ENCODE measurements at places on chromosomes 3 and 15. TPM values are rescaled to one million over a fixed set of nuclear protein-coding genes. Genes with fewer than 3 reads are reported as not detected.
A peak's percentile ranks its signal among the peaks of the same experiment; 100 is the strongest.

DNA sequence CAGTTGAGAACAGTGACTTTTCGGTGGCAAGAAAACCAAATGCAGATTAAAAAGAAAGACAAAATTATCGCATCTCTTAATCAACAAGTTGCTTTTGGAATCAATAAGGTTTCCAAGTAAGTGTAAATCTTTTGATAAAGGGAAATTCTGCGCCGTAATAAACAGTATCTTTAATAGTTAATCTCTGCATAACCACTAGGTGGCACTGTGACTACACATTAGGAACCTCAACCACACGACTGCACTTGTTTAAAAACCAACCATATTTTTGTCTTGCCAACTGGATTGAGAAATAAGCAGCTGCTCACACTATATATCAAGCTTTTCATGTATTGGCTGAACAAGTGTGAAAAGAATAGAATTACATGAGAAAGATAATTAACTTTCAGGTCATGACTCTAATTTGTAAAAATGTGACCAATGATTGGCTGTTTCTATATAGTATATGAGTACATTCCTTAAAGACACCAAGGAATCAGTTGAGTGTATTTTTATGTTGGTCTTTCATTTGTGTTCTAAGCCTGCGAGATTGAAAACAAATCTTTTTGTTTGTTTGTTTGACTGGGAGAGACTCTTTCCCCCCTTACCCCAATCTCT, 72.7 kb downstream of the DZIP3 start:
- peak; percentile 58 for DNase-seq

DNA sequence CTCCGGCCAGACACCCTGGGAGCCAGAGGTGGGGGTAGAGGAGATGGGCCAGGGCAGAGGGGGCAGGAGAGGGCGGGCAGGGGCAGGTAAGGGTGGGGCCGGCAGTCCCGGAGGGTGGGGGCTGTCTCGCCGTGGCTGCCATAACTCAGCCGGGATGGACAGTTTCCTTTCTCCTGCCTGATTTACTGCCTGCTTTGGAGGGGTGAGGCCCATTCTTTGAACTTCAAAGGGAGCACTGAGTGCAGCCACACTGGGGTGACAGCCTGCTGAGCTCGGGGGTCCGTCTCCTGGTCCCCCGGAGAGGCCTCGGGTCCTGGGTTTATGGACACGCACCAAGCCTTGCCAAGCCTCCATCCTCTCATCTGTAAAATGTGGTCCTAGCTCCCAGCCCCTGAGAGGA, 135.4 kb downstream of the FBLN2 start:
- DNase-seq = no peak

DNA sequence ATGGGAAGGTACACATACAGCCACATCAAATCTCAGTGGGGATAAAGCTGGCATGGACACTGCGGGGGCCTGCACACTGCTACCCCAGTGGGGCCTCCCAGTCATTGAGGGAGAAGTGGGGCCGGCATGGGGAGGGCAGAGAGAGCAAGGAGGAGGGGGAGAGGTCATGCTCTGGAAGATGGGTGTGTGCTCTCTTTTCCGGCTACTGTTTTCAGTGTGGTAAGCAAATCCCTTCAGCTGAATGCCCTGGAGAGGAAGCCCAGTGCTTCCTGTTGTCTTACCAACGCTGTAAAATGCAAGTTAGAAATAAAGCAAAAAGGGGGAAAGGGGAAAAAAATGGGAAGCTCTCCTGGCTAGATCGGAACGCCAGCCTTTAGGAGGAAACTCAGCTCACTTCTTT, 30.8 kb downstream of the NRROS start:
- no peak for DNase-seq

- DNase-seq = no peak
Measured at GRCh38 chr15:93088981-93089726, at the start of gene RGMA. RGMA (minus strand) TSS chr15:93089211; CDS start chr15:93088932, 279 bp downstream.

- no peak for DNase-seq
Measured at GRCh38 chr15:88741671-88742070, 61.6 kb upstream of the ACAN start.

- no peak for DNase-seq
Measured at GRCh38 chr3:171652932-171653331, 157.4 kb downstream of the PLD1 start.

Gene ANP32A
- 233 TPM for total RNA-seq

DNA sequence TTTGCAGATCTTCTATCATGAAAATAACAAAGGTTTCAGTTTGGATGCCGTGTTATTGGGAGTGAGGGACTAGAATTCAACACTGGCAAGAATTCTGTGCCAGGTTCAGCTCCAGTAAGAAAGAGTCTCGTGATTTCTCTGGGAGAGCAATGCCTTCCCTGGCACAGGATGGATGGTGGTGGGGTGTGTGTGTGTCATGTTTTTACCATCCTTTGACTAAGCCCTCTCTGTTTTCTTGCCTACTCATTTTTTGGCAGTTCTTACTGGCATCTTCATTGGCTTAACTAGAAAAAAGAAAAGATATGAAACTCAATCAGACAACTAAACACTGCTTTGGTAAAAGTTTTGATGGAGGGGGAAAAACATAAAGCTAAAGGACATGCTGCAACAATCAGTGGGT, 86.6 kb downstream of the FMN1 start:
- no peak for DNase-seq

DNA sequence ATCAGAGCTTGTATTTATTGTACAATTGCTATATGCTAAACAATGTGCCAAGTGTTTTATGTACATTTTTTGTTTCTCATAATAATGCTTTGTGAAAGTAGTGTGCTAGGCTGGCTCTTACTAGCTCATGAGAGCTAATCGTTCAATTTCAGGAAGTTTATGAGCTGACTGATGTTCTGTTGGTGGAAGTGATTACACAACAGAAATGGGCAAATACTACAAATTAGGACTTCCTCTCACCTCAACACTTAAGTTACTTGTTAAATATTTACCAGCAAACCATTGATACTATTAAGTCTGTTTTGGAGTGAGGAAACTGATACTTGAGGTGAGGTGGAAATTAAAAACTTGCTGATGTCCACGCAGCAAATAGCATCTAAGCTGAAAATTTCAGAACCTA, 32.3 kb downstream of the SLC9C1 start:
- no peak for DNase-seq

DNA sequence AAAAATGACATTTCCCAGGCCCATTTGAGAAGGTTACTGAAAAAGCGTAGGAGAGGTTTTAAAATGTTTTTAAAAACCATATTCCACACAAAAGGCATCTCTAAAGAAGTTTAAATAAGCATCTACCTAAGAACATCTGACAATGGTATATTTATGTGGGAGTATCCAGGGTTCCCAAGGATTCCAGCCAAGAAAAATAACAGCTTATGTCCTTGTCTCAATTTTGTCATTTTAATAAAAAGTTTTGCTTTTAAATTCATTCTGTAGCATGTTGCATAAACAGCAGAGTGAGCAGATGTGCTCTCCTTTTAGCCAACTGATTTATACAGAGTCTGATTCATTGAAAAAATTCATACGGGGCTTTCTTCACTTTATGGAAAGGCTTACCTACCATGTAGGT, 129.9 kb downstream of the LRRC3B start:
- DNase-seq = no peak

GRCh38 chr3:20056725-20057611, 16.7 kb downstream of the KAT2B start:
- no peak for DNase-seq

DNA sequence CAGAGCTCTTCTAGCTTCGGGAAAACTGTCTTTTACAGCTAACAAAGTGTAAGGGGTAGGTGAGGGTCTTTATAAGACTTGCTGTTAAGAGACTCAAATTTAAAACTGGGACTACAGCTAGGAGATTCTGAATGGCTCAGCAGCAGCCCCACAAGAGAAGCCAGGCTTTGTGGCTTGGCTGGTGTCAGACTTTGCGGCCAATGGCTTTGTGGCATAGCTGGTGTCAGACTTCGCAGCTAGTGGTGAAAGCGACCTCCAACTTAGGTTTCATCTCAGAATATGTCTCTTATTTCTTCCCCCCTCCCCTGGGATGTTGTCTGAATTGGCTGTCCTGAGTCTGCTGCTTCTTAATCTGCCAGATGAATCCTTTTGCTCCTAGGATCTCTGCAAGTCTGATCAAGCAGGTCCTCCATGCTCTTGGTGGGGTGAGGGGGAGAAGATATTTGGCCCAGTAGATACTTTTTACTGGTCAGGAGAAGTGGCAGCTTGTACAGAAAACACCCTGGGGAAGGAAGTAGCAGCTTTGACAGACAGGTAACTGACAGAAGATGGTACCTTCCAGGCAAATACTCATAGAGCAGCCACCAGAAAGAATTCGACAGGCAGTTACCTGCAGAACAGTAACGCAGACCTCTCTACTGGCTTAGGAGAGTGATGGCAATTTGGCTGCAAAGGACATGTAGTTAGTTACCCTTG, 8.4 kb downstream of the BOC start:
- no peak for DNase-seq

DNA sequence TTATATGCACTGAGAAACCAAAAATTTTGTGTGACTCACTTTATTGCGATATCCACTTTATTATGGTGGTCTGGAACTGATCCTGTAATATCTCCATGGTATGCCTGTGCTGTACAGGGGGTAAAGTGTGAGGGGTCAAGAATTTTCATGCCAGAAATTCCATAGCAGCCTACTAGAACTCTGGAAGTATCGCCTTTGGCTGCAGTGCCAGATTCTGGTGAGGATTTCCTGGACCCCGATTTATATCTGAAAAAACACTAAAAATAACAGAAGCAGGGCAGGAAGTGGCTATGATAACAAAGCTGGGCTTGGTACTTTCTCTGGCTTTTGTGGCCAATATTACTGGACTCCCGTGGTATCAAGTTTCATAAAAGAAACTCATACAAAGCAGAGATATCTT, 36.4 kb downstream of the CCDC80 start:
- no peak for DNase-seq

Gene P2RY14
- 1.3 TPM for total RNA-seq

Gene TMCO5A
- not detected for total RNA-seq

DNA sequence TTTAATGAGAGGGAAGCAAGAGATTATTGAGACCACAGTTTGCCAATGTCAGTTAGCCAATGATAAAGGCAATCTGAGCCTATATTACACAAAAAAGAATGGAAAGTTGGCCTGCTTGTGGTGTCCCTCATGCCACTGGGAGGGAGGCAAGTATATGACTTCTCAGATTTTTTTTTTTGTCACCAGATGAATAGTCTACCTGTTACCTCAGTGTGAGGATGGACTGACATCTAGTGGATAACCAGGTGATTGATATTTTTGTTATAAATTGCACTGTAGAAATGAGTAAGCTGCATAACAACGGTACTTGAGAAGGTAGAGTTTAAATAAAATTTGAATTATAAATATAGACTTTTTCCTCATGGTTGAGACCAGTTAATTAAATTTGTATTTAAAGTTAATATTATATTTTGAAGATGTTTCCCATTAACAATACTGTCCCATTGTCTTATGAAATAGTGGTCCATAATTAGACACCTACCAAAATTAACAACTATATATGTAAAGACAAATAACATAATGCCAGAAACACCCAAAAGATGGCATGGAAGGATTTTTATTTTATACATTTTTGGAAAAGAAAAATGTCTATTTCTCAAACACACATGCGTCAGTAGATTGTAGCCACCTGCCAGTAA, 237.8 kb upstream of the GADL1 start:
- DNase-seq = peak; percentile 24

Gene LRRIQ4
- total RNA-seq = 0.15 TPM

DNA sequence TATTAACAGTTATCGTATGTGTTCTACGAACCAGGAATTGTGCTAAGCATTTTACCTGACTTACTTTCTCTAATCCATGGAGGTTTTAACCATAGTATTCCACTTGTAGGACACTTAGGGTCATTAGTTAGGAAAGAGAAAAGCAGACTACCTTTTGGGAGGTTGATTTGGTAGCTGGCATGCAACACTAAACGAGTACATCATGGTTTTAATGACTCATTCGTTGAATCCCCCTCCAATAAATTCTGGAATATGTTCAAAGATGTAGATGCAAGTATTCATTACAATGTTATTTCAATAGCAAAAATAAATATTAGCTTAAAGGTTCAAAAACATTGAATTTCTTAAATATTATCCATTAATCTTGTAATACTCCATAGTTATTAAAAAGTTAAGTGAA, 162.5 kb downstream of the FMN1 start:
- no peak for DNase-seq

Gene GOLGA8J
- total RNA-seq = 0.11 TPM

Gene SHQ1
- 37.7 TPM for total RNA-seq

GRCh38 chr3:32376115-32376514, 15.5 kb upstream of the CMTM7 start:
- DNase-seq = no peak

Gene TNFAIP8L3
- 1.7 TPM for total RNA-seq

Gene ADGRG7
- not detected for total RNA-seq

DNA sequence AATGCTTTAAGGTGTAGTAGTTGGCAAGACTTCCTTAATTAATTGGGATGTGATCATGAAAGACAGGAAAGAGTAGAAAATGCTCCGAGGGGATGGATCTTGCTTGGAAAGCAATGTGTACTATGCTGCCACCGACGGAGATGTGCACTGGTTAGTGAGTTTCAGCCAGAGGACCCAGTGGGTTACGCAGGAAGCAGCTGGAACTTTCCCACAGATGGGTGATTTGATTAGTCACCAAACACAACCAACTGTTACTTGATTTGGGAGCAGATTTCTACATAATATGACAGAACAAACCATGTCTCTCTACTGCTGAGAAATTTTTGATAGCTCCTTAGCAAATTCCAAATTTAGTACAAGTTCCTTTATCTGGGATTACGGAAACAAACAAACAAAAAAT, 245.4 kb upstream of the MCTP2 start:
- no peak for DNase-seq

DNA sequence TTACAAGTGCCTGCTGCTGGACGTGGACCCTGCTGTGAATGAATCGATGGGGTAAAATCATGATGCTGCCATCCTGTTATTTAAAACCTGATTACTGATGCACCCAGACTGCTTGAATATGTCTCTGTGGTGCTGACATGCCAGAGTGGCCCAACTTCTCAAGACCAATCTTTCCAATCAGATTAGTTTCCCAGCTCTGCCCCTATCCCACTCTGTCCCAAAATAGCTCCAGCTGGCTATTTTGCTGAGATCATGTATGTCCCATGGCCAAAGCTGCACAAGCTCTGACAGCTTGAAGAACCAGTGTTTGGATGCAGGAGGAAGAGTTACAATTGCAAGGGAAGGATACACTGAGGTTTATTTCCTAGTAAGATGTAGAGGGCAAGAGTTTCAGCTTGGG, 153.6 kb downstream of the TMEM108 start:
- DNase-seq = no peak

DNA sequence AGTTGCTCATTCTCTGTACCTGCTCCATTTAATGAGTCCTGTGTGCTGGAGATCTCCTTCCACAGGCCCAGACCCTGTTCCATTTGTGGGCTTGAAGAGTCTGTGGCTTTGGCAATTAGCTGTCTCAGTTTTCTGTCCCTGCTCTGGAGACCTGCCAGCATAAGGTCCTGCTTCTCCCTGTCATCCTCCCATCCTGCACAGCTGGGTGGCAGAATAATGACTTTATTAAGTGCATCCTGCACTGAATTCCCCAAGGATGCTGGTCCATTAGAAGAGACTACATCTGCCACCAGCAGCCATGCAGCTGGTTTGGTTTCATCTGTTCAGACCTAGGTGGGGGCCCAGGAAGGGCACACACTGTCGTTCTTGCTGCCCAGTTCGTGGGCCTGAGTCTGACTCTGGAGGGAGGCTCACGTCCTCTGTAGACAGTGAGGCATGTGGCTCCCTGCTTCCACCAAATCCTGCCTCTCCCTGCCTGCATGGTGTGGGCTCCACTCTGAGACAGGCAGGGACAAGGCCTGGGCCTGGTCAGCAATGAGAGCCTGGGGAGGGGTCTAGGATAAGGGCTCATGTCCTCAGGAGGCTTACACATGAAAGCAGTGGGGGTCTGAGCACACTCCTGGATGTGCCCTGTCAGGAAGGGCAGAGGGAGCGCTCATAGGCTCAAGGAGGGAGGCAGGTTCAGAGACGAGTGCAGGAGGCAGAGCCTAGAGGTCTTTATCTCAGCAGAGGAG, 78.4 kb upstream of the PRR23E start:
- DNase-seq = no peak

Gene DISP2
- 0.18 TPM for total RNA-seq

Data from CD8-positive, alpha-beta memory T cell (primary cell).